Erythroblast (primary cell): ENCODE measurements at places on chromosomes 13 and 19.

DNA sequence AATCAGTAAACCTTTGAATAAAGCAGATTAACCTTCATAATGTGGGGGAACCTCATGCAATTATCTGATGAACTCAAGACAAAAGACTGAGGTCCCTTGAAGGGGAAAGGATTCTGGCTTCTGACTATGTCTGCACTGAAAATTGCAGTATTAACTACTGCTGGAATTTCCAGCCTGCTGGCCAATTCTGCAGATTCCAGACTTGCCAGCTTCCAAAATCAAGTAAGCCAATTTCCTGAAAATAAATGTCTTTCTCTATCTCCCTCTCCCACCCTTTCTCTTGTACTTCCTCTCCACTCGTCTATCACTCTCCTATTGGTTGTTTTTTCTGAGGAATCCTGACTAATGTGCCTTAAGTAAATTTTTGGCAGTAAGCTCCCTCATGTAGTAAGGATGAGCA lies 1479.9 kb upstream of the PRR20A start:
- no peak for DNase-seq

- no peak for DNase-seq
Observed at GRCh38 chr13:44474122-44474910, 100.7 kb downstream of the SERP2 start.

DNA sequence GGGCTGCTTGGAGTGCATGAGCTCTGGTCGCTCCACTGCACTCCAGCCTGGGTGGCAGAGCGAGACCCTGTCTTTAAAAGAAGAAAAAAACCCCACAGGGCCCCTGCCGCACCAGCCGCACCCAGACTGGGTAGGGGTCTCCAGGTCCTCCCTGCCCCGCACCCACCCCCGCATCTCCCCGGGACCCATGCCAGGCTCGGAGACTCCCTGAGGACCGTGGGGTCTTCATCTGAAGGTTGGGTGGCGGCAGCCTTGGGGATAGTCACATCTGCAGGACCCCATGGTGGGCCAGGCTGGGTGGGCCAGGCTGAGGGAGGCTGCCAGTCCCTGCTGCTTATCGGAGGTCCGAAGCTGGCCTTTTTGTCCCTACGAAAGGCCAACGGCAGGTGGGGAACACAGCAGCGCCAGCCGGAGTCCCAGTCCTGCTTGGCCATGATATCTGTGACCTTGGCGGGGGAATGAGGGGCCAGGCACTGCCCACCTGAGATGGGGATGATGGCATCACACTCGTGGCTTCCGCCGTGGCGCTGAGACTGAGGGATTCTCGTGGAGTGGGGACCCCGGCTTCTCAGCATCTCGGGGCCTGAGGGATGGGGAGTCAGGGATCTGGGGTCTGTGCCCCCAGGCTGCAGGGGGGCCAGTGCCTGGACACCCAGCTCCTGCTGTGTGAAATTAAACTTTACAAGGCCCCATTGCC lies 11.1 kb downstream of the EFNA2 start:
- DNase-seq: no peak

GRCh38 chr13:56670563-56670962 lies 470.2 kb upstream of the PRR20A start:
- DNase-seq: no peak

- DNase-seq: no peak
Observed at GRCh38 chr19:21127898-21128297, 13.9 kb upstream of the ZNF431 start.

DNA sequence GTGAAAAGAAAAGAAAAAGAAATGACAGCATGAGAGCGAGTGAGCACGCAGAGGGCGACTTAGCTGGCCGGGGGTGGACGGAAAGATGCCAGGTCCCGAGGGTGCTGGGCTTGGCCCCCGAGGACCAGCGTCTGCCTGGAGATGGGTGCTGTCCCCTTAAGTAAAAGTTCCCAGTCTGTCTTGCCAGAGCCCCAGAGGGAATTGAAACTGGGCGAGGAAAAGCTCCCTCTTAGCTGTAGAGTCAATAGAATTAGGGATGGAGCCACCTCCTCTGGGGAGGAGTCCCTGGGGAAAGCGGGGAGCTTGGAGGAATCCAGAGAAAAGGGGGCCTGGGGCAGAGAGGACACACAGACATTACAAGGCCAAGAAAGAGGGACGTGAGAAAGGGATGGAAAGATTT lies 13.3 kb downstream of the BCAM start:
- DNase-seq: no peak

- no peak for DNase-seq
Observed at GRCh38 chr19:7527516-7528191, 5.2 kb downstream of the MCOLN1 start.

DNA sequence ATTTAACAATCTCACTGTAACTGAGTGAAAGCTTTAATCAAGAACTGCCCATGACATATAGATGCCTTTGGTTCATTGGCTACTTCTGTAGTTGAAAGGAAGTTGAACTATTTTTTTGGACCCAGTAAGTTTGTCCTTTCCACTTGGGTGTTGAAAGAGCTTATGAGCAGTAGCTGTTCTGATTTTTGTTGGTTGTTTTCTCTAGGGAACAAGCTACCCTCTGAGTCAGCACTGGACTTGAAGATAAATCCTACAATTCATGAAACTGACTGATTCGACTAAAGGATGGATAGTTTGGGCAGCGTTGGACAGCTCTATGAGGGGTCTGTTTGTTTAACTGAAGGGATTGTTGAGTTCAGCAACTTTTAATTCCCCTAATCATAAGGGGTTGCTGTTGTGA lies 101.0 kb downstream of the PAN3 start:
- no peak for DNase-seq

- no peak for DNase-seq
Observed at GRCh38 chr13:47144782-47145181, 247.9 kb upstream of the HTR2A start.

GRCh38 chr13:75470676-75471075 lies 11.3 kb downstream of the TBC1D4 start:
- DNase-seq: no peak

- DNase-seq: no peak
Observed at GRCh38 chr19:57248646-57249045, 8.2 kb downstream of the ZNF805 start.

DNA sequence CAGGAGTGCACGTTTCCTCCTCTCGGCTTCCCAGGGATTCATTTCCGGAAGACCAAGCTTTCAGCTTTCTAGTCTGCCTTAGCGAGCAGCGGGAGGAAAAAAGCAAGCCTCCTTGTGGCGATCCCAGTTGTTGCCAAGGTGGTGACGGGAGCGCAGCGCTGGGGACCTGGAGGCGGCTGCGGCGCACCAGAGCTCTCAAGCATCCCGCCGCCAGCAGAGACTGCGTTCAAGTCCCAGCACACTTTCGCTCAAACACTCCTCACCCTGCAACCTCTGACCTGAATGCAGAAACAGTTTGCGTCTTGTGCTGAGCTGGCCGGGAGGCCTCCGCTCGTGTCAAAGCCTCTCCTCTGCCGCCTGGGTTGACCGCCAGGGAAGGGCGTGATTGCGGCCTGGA lies 4.9 kb downstream of the GSX1 start:
- peak; percentile 10 for DNase-seq

DNA sequence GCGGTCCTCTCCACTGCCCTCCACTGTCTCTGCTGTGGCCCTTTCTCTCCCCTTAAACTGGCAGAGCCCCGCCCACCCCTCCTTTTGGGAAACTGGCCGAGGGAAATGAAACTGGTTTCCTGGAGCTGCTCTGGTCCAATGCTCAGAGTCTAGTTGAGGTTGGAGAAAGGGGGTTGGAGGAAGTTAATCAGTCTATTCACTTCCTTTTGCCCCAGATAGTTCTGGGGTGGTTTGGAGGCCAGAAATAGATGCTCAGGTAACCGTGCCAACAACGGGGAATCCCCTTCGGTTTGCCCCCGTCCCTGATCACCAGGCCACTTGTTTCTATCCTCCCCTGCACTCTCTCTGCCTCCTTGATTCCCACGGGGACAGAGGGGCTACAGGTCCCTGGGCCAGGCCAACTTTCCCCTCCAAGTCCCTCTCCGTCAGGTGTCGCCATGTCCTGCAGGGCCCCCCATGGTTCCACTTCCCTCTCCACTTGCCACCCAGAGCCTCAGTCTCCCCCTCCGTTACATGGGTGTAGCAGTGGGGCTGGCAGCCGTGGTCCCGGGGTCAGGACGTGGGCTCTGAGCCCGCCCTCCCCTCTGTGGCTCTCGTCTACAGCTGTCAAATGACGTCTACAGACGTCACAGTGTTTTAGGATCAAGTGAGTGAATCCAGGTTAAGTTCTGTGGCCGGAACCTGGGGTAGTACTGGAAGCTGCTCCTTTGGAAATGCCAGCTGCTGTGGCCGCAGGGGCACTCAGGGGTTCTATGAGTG lies at the start of gene IL4I1:
Gene IL4I1 (minus strand): TSS at position 25 of the 759 bp plus-strand sequence. CDS start 727 bp downstream, outside the sequence.
- no peak for DNase-seq

DNA sequence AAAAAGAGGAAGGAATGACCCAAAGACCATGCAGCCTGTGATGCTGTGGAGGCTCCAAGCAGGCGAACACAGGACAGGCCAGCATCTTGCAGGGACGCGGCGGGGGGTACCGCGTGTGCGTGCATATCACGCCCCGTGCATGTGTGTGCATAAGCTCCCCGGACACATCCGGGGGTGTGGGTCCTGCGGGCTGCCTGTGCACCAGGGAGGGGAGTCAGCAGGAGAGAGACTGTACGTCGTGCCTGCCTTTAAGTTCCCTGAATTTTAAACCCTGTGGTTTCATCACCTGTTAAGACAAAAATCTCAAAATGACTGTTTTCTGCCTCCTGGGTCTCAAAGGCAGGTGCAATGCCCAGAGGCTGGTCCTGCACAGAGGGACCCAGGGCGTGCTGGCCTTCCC lies 16.6 kb downstream of the ADAT3 start:
- DNase-seq: no peak
